ENCODE measurements at places on chromosomes 7 and 10.

GRCh38 chr10:14408139-14408538 lies 77.4 kb upstream of the FRMD4A start:
- DNase-seq, result no peak

GRCh38 chr7:18191862-18192625 lies 164.4 kb upstream of the PRPS1L1 start:
- no peak for DNase-seq

DNA sequence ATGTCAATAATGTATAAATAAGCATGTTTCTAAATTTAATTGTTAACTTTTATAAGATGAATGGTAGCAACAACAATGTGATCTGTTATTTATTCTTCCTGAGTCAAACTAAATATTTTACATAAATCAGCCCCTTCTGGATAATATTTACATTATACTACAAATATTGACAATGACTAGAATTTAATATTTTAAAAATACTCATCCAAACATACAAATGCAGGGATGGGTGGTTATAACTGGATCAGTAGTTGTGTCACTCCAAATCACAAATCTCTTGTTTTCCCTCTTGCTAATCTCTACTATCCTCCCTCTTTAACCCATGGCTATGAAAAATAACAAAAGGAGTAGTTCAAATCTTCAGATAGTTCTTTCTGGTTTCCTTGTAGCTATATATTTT lies 407.0 kb downstream of the HTR7 start:
- no peak for DNase-seq

GRCh38 chr10:82210331-82210730 lies 335.3 kb downstream of the NRG3 start:
- DNase-seq, result no peak

DNA sequence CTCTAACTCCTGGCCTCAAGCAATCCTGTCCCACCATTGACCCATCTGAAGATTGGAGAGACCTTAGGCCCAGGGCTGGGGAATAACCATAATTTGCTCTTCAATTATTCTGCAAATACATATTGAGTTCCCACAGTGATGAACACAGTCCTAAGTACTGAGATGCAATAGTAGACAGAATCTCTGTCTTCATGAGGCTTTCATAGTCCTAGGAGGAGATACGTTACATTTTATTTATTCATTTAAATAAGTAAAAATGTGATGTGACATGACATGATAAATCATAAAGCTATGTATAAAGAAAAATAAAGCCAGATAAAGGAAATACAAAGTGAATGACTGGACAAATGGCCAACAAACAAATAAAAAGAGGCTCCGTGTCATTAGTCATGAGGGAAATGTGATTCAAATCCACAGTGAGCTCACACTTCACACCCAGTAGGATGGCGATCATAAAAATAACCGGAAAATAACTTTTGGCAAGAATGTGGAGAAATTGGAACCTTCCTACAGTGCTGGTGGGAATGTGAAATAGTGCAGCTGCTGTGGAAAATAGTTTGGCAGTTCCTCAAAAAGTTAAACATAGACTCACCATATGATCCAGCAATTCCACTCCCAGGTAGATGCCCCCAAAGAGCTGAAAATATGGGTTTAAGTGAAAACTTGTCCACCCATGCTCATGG lies 52.1 kb upstream of the JCAD start:
- DNase-seq, result no peak

DNA sequence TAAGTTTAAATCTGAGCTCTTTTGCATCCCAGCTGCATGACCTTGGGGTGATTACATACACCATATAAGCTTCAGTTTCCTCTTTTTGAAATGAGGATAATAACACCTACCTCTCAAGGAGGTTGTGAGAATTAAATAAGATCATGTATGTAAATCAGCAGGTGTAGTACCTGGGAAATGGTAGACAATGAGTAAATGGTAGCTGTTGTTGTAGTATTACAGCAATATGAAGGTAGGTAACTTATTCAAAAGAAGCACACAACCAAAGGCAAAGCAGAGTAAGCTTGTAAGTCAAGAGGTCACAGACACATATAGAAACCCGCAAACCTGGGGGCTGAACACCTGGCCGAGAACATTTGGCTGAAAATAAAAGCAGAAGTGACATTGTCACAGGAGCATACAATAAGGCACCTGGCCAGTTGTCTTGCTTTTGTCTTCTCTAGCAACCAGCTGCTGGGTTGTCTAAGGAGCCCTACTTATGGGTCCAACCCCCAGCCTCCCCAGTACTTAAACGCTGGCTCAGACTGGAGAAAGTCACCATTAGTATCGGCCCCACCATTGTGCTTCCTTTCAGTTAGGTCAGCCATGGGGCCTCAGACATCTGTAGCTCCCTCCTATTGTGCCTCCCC lies 203.6 kb upstream of the MKLN1 start:
- DNase-seq, result no peak

DNA sequence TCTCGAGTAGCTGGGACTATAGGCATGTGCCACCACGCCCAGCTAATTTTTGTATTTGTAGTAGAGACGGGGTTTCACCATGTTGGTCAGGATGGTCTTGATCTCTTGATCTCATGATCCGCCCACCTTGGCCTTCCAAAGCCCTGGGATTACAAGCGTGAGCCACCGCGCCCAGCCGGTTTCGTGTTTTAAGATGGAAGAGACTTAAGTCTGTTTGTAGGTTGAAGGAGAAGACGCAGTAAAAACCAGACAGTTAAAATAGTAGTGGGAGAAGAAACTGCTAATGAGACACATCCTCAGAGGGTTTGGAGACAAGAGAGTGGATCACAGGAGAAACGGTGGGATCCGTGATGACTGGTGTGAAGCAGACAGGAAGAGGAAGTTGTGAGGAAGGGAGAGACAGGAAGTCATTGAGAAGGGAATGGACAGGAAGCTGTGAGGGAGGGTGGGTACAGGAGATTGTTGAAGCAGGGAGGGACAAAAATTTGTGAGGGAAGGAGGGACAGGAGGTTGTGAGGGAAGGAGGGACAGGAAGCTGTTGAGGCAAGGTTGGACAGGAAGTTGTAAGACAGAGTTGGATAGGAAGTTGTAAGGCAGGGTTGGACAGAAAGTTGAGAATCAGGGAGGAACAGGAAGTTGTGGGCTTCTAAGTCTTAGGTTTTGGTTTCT lies 115.5 kb downstream of the WDFY4 start:
- DNase-seq, result no peak

GRCh38 chr10:121452581-121452980 lies 145.7 kb downstream of the FGFR2 start:
- no peak for DNase-seq

DNA sequence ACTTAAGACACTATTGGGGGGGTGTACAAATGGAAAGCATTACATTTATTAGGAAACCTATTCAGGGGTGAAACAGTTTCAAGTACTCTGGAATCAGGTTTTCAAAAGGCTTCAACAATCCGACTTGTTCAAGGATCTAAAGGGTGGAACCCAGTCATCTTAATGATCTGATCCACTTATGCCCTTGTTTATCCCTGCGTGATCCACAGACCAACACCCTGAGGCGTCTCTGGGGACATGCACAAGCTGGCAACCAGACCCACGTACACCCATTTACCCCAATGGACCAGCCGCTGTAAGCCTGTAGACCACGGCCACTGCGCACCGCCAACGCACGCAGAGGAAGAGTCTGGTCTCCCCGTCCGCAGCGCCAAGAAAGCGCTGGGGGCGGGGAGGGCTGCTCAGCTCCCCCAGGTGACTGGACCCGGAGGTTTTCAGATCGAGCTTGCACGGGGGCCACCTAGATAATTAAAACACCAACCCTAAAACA lies 13.4 kb downstream of the HNRNPF start:
- peak; percentile 23 for DNase-seq

DNA sequence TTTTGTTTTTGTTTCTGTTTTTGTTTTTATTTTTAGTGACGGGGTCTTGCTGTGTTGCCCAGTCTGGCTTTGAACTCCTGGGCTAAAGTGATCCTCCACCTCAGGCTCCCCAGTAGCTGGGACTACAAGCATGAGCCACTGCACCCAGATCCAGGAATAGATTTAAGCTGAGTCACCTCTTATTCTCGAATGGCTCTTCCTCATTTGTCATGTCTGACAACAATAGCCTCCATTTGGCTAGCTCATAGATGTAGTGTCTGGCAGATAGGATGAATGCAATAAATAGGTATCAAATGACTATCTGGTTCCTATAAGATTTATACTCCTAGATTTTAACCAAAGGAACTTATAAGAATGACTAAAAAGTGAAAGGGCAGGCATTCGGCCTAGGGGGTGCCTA lies 172.9 kb downstream of the TMEM26 start:
- DNase-seq, result no peak

GRCh38 chr10:129809841-129810240 lies 154.2 kb downstream of the EBF3 start:
- no peak for DNase-seq

DNA sequence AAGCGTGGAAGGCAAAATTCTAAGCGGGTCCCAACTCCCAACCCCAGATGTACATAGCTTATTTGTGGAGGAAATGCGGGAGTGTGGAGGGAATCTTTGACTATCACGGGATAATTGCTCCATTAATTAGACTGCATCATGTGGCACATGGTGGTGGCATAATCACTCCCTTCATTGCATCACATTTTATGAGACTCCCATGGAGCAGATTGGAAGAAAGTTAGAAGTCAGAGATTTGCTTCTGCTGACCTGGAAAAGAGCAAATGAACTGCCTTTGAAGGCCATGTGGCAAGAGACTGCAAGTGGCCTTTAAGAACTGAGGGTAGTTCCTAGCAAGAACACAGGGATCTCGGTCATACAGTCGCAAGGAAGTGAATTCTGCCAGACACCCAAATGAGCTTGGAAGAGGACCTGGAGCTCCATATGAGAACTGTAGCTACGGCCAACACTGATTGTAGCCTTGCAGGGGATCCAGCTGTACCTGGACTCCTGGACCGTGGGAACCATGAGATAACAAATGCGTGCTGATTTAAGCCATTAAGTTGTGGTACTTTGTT lies 37.1 kb upstream of the ITGB1 start:
- DNase-seq, result no peak

- DNase-seq, result no peak
Measured at GRCh38 chr10:124640538-124641231, 103.5 kb downstream of the FAM53B start.

DNA sequence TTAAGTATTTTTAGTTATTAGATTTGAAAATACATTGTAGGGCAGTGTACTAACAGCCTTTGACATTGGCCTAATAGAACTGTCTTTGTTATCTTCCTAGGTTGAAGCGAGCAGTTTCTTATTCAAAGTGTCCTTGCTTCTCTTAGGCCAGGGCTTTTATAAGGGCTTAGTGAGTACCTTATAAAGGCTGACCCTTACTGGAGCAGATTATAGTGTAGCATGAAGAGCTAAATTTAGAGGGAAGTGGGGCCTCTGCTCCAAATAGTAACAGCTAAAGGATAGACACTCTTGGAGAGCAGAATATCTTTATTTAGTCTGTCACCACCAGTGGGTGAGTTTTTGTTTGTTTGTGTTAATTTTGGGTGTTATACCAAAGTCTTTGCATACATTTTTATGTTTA lies 15.9 kb downstream of the BZW2 start:
- DNase-seq, result no peak

GRCh38 chr7:2438775-2439174 lies 35.4 kb downstream of the CHST12 start:
- no peak for DNase-seq

GRCh38 chr7:20122073-20122472 lies 95.1 kb downstream of the MACC1 start:
- no peak for DNase-seq

- no peak for DNase-seq
Measured at GRCh38 chr10:124625831-124626238, 118.3 kb downstream of the FAM53B start.

DNA sequence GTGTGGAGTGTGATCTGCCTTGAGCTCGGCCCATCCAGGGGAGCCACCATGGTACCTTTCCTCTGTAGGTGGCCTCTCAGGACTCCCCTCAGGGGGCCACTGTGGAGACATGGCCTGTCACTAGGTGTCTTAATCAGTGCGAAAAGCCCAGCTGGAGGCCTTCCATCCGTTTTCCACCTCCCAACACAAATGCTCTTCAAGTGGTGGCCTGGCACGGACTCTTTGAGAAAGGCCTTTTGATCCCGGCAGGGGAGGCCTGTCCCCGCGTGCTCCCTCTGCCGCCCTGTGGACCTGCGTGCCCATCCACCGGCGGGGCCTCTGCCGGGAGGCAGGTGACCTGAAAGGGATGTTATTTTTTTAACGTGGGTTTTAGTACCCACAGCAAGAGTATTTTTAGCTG lies 149.5 kb downstream of the RGS10 start:
- DNase-seq, result no peak

DNA sequence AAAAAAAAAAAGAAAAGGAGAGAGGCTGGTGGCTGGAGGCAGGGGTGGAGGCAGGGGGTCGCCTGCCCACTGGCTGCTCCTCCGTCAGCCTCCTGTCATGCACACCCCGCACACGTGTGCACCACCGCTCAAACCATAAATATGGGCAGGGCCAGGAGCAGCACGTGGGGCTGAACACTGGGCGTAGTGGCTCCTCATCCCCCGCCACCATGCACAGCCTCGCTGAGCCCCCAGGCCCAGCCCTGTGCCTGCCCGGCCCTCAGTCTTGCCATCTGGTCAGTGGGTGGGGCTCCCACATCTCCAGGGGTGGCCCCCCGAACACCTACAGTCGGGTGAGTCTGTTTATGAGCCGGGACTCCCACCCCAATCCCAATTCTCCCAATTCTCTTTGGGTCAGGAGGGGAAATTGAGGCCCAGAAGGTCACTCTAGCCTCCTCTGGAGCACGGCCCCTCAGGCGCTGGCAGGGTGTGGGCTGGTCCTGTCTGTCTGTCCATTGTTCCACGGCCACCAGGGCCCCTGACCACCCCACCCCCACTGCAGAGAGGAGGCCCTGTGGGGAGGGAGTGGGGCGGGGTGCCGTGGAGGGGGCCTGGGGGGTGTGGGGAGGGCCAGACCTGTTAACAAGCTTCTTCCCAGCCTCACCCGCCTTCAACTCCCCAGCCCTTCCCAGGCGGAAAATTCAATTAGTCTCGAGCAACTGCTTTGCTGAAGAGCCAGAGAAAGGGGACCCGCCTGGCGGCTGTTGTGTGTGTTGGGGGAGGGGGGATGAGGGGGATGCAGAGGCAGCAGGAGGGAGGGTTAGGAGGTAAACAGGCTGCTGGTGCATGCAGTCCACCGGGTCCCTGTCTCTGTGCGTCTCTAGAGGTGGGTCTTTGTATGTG lies 19.5 kb upstream of the GRIFIN start:
- no peak for DNase-seq

- DNase-seq, result no peak
Measured at GRCh38 chr10:7193369-7193768, 217.5 kb downstream of the SFMBT2 start.

DNA sequence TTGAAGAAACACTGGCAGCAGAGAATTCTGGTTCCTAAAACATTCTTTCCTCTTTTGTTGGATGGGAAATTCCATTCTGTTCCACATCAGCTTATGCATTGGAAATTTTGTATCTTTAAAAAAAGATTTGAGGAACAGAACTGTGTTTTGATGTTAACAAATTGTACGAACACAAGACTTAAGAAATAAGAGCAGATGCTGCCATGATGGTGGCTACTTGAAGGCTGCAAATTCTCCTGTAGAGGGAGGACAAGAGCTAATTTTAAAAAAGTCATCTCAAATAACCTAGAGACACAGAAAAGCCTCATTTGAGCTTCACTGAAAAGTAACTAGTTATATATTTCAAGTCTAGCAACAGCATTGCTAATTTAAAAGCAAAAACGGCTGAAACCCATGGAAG lies 29.8 kb downstream of the NDUFB2 start:
- no peak for DNase-seq
